ENCODE measurements at places on chromosomes 7 and 10.
A peak's percentile ranks its signal among the peaks of the same experiment; 100 is the strongest.

DNA sequence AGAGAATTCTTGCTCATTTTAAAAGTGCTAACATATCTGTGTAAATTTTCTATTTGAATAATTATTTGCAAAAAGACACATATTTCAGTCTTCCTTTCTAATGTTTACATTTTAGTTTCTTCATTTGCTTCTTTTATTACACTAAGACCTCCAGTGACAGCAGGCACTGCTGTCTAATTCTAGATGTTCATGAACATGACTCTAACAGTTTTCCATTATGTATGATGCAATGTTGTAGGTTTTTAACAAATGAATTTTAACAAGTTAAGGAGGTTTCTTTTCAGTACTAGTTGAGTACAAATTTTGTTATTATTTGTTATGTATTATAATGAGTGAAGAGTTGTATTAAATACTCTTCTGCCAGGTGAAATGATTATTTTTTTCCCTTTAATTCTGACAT lies 83.6 kb downstream of the GRB10 start:
- peaks cover 2% of the 10 kb centered on the region for H3K27me3 ChIP-seq
- H3K4me1 ChIP-seq: peaks cover 6% of the 10 kb centered on the region
- H3K27ac ChIP-seq: no peak overlapping the region
- no peak for DNase-seq
- H3K4me3 ChIP-seq: no peak overlapping the region

DNA sequence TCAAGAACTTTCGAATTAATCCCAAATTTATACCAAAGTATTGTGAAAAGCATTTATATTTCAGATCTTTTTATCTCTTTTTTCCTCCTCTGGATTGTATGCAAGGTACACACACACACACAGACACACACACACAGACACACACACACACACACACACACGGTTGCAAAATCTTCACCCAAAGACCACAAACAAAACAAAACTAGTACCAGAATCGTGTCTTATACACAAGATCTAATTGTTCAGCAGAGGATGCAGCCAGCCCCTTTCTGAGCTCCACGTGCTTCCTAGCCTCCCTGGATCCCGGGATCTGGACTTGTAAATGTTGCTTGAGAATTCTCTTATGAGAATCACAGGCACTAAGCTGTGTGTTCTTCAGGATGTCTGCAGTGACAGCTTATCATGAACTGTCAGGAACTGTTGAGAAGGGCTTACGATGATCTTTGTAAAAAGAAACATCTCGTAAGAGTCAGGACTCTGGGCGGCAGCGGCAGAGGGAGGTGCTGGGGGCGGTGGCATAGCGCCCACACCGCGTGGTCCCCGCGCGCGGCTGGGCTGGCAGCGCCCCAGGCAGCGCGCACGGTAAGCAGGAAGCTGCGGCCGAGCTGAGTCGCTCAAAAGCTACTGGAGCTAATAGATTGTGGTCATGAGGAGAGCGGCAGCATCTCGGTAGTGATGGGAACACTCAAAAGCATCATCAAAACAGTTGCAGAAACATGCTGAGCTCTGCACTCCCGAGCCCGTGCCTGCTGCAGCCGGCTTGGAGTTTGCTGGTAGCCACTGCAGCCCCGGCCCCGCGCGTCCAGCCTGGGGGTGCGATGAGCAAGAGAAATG lies 277.6 kb downstream of the GATA3 start:
- H3K27me3 ChIP-seq: no peaks in the 10 kb centered on the region
- peak overlapping the region; percentile 69 for H3K4me3 ChIP-seq
- peak; percentile 77 for DNase-seq
- H3K36me3 ChIP-seq: no peaks in the 10 kb centered on the region
- H3K27ac ChIP-seq: peak overlapping the region; percentile 77

DNA sequence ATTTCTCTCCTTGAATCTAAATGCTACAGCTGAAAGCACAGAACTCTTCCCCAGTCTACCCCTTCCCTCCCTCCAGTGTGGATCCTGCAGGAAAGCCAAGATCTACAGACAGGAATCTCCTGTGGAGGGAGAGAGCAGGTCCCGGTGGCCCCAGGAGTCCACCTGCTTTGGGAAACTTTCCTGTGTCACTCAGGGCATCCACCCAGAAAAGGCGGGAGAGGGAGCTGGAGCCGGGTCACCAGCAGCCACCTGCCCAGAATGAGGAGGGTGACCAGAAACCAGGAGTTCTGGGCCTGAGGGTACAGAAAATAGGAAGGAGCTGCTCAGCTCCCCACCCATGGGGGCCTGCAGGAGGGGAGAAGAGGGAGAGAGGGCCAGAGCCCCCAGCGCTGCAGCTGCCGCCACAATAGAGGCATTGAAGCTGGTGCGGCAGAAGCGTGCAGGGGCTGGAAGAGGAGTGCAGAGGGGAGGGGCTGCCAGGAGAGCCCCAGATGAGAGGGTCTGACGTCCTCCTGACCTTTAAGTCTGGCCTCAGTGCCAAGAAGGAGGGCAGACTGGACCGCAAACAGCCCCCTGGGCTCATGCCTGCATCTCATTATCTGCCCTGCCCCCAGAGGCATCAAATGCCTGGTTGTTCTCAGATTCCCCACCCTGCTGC lies 56.3 kb upstream of the TMEM72 start:
- DNase-seq: no peak
- H3K27ac ChIP-seq: no peak overlapping the region
- no peak overlapping the region for H3K4me3 ChIP-seq
- H3K4me1 ChIP-seq: no peaks in the 10 kb centered on the region

DNA sequence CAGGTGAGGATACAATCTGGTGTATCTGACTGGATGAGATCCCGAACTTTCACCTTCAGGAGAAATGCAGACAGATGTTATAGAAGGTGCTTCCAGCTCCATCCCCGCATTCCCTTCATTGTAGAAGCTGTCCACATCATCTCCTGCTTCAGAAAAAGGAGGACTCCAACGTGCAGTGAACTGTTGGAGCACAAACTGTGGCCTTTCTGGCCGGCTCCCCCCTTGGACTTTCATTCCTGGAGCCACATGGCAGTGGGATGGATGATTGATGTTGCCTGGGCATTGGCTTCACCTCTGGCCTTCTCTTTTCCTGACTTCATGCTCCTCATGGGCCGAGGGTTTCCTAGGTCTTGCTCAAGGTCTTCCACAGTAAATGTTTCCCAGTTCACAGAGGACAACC lies 29.6 kb upstream of the ZNF273 start:
- peaks cover 5% of the 10 kb centered on the region for H3K4me1 ChIP-seq
- H3K27ac ChIP-seq: no peak overlapping the region
- DNase-seq: no peak
- no peak overlapping the region for H3K4me3 ChIP-seq
- peaks cover 12% of the 10 kb centered on the region for H3K27me3 ChIP-seq
- no peaks in the 10 kb centered on the region for H3K36me3 ChIP-seq

DNA sequence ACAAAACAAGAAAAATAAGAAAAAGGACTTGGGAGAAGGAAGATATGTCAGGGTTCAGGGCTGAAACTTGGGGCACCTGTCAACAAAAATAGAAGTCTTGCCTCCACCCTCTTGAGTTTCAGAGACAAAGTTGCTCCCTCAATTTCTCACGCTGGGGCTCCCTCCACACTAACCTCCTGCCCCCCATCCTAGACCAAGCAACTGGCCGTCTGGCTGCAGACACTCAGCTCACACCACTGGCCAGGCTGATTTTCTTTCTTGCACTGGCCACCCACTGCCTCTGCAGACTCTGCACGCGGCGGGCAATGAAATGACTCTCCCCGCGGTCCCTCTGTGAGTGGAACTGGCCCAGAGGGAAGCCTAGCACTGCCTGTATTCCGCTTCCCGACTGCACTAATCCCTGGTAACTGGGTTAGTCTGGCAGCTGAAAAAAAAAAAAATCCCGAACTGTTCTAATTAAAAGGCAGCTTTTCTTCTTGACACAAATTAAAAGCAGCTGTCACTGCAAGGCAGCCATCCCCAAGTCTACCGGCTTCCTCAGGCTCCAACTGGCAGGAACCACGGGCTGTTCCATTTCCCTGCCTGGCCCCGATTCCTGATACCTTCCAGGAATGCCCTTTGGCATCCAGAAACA lies 83.5 kb downstream of the SPDYE5 start:
- no peak overlapping the region for H3K4me3 ChIP-seq
- no peak overlapping the region for H3K27ac ChIP-seq
- H3K27me3 ChIP-seq: no peaks in the 10 kb centered on the region
- DNase-seq: no peak

DNA sequence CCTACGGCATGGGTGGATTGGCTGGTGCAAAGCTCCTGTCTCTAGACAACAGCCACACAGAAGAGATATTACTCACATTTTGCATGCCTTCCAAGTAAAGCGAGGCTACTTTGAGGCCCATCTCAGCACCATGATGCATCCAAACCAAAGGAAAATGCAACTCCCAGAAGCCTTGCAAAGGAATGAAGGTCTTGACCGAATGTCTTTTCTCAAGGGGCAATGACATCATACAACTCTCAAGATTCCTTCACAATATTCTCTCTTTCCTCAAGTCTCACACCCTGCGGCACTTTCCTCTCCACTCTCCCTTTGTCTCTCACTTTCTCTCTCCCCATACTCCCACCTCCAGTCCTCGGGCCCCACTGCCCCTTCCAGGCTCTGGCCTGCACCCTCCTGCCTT lies 44.8 kb upstream of the CPXM2 start:
- no peak for DNase-seq
- no peak overlapping the region for H3K27ac ChIP-seq
- no peaks in the 10 kb centered on the region for H3K4me1 ChIP-seq
- H3K4me3 ChIP-seq: no peak overlapping the region

DNA sequence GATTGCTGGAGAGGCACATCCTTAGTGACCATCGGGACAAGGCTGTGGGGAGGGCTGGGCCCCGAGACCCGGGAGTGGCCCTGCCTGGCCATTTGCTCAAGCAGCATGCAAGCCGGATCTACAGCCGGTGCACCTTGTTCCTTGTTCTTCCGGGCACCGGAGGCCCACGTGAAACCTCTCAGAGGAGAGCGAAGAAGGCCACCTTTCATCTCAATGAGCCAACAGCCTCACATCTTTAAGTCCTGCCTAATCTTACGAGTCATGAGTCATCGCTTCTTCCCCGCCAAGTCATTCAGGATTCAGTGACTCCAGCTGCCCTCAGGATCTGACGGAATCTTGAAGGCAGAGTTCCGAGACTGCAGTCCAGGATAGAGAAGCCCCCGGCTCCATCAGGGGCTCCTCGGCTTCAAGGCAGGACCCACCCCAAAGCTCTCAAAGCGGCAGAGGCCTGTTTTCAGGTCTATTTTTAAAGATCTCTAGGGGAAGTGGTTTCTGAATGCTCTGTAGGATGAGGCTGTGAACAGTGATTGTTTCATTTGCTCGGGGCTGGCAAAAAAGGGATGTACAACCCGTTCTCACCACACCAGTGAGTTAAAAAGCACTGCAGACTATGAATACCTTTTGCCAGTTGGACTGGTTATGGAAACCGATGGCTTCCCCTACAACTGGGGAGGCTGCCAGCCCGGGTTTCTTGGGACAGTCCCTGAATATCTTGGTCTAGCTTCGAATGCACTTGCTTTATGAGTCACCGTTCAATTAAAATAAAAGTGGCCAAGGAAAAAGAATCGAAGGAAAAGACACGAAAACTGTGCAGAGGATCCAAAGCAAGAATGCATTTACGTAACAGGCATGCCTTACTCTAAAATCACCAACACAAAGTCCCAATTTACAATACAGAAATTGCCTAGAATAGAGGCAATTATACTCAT lies 57.2 kb upstream of the ECHDC3 start:
- H3K36me3 ChIP-seq: no peaks in the 10 kb centered on the region
- H3K27me3 ChIP-seq: peaks cover 2% of the 10 kb centered on the region
- peak overlapping the region; percentile 92 for H3K27ac ChIP-seq
- H3K4me3 ChIP-seq: peak overlapping the region; percentile 73
- peaks cover 56% of the 10 kb centered on the region for H3K4me1 ChIP-seq

DNA sequence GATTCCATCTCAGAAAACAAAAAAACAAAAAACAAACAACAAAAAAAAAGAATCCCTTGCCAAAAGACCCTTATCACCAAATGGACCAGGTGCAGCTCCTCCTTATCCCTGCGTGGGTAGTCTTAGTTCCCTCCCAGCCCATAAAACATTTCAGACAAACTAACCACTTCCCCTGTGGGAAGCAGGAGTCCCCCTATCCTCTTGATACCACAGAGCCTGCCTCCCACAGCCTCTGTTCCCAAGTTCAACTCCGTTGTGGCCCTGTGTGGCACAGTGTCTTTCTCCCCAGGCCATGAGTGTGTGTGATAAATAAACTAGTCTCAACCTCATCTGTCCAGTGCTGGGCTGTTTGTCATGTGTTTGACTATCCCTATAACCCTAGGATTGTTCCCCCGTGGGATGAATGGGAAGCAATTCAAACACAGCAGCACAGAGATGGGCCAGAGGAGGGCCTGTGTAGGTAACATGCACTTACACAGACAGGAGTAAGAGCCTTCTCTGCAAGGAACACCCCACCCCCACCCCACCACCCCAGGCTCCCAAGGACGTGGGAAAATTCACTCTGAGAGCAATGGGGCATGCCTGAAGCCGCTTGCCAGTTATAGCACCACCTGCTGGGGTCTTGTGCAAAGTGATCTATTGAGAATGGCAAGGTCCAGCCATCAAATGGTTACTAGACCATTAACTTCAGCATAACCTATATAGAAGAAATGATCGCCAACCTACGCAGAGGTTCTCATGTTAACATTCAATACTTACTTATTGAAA lies 147.1 kb upstream of the GHITM start:
- no peak overlapping the region for H3K27ac ChIP-seq
- no peak overlapping the region for H3K4me3 ChIP-seq
- H3K4me1 ChIP-seq: no peaks in the 10 kb centered on the region
- peak; percentile 9 for DNase-seq

DNA sequence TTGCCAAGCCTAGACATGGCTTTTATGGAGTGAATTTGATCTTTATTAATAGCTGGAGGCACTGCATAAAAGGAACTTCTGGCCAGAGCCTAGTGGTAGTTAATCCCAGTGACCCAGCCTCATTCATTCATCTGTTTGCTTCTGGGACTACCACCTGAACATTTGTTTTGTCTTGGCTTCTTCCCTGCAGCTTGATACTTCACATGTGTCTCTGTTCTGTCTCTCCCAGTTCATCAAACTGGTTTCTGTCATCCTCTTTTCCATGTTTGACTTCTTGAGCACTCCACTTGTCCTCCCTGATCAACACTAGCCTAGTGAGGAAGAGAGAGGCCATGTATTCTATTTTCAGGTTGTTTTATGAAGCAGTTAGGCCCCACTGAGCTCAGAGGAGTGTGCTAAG lies 163.6 kb downstream of the NRG3 start:
- DNase-seq: no peak
- H3K36me3 ChIP-seq: no peaks in the 10 kb centered on the region
- H3K27ac ChIP-seq: no peak overlapping the region

GRCh38 chr10:97517778-97518300 lies 19.1 kb downstream of the UBTD1 start:
- H3K4me3 ChIP-seq: no peak overlapping the region
- H3K4me1 ChIP-seq: no peaks in the 10 kb centered on the region
- H3K36me3 ChIP-seq: no peaks in the 10 kb centered on the region
- H3K27me3 ChIP-seq: peaks cover 11% of the 10 kb centered on the region
- H3K27ac ChIP-seq: no peak overlapping the region
- no peak for DNase-seq

Data from activated naive CD8-positive, alpha-beta T cell treated with anti-CD3 and anti-CD28 coated beads, Interleukin-2, amount 50 U/mL, for 24 hours (primary cell).